ENCODE measurements at places on chromosomes 2 and 18. TPM values are rescaled to one million over a fixed set of nuclear protein-coding genes. Genes with fewer than 3 reads are reported as not detected.
A peak's percentile ranks its signal among the peaks of the same experiment; 100 is the strongest.

- DNase-seq = no peak
Observed at GRCh38 chr18:75551071-75551470, 123.6 kb upstream of the SMIM21 start.

Gene CRYBA2
- not detected for total RNA-seq

Gene DSG2
- total RNA-seq = 10.9 TPM

DNA sequence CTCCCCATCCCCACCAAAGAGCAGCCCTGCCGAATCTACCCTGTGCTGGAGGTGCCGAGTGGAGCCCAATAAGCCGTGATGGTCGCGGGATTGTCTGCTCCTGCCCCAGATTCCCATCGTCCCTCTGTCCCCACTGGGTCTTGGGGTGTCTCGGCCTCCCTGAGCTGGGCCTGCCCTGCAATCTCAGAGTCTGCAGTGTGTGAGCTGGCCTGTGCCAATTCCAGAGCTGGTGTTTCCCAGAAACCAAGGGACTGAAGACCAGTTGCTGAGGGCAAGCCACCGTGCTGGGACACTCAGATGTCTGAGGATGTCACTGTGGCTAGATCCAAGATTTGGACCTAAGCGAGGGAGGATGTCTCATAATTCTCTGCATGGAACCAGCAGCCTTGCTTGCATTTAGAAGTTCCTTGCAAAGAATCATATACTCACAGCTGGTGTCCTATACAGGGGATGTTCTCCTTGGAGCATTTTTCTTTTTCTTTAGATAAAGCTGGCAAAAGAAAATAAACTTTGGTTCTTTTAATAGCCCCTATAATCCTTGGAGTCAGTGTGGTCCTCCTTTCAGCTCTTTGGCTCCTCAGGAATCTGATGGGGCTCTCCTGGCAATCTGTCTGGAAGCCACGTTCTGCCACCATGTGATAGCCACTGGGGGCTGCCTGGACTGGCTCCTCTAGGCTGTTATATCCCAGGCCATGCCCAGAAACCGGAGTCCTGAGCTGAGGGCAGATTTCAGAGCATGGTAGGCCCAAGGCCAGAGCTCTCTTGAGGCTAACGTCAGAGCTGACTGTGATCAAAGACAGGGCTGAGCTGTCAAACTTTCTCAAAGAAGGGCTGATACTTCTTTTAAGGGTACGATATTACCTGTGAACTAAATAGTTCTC, 140.1 kb upstream of the HAAO start:
- DNase-seq = no peak

- DNase-seq = no peak
Observed at GRCh38 chr2:121046335-121046734, 238.7 kb downstream of the TFCP2L1 start.

DNA sequence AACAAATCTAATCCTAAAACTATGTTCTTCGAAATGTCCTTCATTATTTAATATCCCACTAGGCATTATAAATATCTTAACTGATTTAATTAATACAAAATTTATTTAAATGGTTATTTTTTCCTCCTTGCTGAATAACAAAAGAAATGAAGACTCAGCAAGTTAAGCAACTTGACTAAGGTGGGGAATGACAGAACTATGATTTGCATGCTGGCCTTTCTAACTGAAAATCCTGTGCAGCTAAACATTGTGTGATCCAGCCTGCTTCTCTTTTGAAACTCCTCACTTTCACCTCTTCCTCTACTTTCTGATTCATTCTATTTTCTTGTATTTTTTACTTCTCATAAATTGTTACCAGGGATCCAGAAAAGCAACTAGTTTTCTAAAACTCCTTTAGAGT, 132.0 kb downstream of the CALCRL start:
- DNase-seq = no peak

GRCh38 chr2:31475692-31476091, 61.1 kb upstream of the XDH start:
- DNase-seq = no peak

Gene LRRTM1
- total RNA-seq = not detected

DNA sequence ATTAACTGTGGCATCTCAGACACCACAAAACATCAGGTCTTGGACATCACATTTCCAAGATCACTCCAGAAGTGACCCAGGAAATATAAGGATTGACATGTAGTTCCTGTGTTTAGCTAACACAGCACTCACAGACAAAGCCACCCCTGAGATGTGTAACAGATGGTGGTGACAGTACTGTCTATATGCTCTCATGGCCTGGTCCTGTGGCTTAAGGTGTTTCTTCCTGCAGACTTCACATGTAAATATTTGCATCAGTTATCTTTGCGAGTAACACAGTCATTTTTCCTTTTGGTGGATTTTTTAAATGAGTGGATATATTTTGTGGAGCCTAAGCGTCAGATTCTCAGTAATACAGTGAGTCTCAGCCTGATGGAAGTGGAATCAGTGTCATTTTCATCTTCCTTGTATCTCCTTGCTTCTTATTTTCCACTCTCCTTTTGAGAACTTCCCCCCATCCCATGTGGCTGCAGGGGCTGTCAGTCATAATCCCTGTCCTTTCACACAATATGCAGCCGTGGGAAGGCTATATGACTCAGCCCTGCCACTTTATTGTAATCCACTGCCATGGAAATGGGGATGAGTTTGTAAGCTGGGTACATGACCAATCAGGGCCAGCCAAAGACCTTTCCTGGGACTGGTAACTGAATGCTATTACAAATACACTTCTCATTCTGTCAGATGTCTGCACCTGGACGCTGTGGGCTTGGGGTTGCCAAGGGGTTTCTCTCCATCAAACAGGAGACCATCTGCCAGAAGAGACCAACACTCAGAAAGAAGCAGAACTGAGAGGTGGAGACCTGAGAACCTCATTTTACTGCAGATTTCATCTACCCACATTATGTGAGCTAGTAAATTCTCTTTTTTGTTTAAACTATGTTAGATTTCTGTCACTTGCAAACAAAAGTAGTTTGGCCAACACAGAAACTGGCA, 74.3 kb downstream of the ICOS start:
- no peak for DNase-seq

Gene TMEM37
- 85.7 TPM for total RNA-seq

DNA sequence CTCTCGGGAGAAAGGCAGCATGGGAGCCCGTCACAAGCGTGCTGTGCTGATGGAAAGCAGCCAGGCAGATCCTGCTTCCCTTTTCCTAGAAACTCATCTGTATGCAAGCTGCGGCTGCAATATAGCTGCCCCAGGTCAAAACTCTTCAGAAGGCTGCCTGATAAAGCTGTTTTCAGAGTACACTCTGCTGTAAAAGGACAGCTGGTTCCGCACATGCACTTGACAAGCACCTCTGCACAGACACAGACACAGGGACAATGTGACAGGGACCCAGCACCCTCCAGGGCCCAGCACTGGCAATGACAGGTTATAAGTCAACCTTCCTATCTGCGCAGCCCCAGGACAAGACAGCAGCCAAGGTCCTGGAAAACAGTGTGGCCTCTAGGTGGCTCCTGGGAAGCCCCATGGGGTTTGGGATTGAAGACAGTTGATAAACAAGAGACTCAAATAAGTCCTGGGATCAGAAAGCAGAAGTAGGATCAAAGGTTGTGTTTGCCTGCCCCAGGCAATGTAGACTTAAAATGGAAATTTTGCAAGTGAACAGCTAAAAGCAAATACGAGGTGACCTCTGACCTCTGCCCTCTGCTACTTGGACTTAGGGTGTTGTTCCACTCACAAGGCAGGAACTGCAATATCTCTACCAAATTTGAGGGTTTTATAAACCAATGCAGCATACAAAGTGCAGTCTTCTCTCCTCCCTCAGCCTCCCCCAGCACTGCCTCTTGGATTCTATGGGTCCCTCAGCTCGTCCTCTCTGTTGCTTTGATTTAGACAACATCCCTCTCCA, 16.9 kb downstream of the SLC66A2 start:
- peak; percentile 93 for DNase-seq

Gene SERPINB7
- not detected for total RNA-seq

Gene CTAGE1
- not detected for total RNA-seq

DNA sequence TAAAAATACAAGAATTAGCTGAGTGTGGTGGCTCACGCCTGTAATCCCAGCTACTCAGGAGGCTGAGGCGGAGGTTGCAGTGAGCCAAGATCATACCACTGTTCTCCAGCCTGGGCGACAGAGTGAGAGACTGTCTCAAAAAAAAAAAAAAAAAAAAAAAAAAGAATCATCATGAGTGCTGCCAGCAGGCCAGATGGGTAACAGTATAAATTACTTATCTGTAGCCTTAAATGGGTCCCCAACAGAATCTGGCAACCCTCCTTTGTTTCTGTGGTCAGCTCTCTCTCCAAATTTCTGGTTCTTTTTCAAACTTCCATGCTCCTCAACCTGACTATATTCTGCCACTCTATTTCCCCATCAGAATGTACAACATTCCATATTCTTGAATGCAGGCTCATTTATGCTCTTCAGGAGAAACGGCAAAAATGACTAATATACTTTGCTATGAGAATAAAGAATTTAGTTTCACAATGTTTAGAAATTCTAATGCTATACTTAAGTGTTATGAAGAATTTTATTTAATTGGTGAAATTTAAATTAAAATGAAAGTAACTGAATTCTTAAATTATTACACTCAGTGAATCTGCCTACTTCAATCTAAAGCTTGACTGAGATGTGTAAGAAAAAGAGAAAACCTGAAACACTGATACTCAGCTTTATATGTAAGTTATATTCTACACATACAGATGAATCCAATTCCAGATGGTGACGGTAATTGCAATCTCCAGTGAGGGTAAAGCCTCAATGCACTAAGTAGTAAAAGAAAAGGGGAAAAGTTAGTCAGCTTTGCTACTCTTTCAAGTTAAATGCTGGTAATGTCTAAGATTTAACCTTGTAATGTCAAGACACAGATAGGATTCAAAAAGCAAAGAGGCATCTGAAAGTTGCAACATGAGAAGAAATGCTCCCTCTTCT, 24.8 kb downstream of the LPIN2 start:
- no peak for DNase-seq

- DNase-seq = no peak
Observed at GRCh38 chr2:237874585-237875161, 15.2 kb downstream of the RAMP1 start.

DNA sequence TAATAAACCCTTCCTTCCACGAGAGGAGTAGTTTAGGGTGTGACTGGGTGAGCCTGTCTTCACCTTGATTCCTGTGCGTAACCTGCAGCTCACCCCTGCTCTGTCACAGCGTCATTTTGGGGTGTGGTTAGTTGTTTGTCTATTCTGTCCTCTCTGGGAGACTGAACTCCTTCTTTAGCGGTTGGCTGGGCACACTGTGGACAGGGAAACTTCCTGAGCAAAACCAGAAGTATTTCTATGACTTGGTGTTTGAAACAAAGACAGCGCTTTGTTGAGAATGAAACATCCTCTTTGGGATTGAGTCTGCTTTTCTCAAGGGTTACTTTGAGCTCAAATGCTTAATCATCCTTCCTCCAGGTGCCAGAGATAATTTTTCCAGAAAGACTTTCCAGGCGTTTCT, 270.7 kb downstream of the HRH4 start:
- DNase-seq = no peak

Measured in left lobe of liver (tissue), 2 donors.